DMS79 treated with DMSO at 0.1 percent for 48 hours (cell line): ENCODE measurements at places on chromosomes 12 and 14.

- peak; percentile 35 for DNase-seq
These were observed 39.3 kb downstream of the RAB35 start for GRCh38 chr12:120077260-120077659.

DNA sequence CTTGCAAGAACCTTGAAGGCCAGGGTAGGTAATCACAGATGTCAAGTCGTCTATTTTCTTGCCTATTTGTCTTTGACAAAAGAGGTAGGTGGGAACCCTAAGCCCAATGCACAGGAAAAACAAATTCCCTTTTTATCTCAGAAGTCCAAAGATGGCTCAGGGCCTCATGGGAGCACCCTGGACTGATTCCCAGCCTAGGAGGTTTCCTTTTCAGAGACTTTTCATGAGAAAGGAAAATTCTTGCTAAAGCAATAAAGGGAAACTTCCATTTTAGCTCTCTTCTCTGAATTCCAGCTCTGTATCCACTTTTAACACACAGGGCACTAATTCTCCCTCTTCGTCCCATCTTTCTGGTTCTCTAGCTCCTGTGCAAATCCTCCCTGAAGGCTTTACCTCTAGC, 1.2 kb downstream of the ZNF641 start:
- no peak for DNase-seq

- no peak for DNase-seq
These were observed 246.4 kb downstream of the TMEM132C start for GRCh38 chr12:128513331-128513730.

DNA sequence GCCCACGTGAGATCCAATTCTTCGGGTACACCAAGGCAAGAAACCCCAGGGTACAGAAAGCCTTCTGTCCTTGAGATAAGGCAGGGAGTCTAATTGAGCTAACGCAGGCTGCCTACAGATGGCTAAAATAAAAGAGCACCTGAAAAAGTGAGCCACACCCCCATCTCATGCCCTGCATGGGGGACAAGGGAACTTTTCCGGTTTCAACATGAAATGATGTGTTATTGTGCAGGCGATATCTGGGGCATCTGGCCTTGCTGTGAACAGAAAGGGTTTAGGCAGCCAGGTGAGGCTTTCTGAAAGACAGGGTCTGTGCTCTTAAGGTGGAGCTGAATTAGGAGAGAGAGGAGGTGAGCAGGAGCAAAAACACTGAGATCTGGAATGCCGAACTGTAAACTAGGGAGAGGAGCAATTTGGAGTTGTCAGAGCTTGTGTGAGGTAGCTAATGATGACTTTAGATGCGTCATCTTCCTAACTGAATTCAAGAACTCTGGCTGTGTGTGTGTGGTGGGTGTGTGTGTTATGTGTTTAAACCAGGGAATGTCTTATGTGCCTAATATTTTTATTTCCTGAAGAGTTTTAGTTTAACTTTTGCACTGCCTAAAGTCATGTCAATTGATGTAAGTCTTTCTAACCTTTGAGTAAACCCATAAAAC, 20.1 kb upstream of the LDHB start:
- DNase-seq = no peak

GRCh38 chr14:104341532-104342434, 203.4 kb downstream of the KIF26A start:
- DNase-seq = no peak

- DNase-seq = no peak
These were observed 70.8 kb downstream of the GALNT9 start for GRCh38 chr12:132258543-132258942.

DNA sequence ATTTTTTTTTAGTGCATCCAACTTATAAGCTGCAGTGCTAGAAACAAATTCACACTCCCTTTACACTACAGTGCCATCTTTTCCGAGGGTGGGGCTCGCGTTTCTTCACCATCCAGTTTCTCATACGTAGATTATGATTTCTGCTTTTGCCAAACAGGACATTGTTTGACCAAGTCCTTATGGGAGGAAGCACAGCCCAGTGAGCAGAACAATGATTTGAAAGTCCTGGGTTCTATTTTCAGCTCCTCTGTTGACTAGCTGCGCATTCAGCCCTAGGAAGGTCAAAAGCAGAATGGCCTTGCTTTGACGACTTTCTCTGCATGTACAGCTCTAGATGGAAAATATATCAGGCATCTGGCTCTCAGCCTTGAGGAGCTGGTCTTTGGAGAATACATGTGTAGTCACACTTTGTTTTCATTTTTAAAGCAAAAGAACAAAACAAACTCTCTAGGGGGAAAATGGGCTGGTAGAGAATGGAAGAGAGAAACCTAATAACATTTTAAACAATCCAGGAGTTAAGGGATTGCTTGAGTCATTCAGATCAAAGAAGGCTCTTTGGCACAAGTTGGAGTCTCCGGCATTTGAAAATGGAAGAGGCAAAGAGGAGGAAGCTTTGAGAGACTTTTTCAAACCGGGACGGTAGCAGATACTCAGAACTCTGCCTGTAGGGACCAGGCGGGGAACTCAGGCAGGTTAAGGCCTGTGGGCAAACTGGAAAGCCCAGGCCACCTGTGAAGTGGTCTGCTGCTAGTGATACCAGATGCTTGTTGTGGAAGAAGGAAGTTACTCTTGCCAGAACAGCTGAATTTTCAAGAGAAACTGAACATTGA, 257.3 kb upstream of the PLEKHG7 start:
- no peak for DNase-seq

DNA sequence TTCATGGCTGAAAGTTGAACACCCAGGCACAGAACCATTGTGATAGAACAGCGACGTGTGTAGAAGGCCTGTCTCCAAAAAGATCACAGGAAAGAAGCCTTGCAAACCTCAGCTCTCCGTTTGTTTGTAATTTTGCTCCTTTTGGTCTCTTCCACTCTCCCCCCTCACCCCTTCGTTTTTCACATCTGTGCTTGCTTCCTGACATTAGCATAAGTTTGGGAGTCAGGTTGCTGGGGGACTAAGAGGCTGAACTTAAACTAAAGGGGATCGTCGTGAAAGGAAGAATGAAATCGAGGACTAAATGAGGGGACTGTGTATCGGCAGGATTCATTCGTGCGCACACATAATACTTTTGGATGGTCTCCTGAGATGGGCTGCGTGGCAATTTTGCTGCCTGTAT, 200.6 kb downstream of the BCAT1 start:
- no peak for DNase-seq

- DNase-seq = no peak
These were observed 49.9 kb upstream of the PLXNC1 start for GRCh38 chr12:94098466-94098865.

- DNase-seq = peak; percentile 96
These were observed 35.3 kb downstream of the VWF start for GRCh38 chr12:6088921-6089747.

GRCh38 chr12:89448951-89449371, 75.6 kb downstream of the GALNT4 start:
- no peak for DNase-seq

DNA sequence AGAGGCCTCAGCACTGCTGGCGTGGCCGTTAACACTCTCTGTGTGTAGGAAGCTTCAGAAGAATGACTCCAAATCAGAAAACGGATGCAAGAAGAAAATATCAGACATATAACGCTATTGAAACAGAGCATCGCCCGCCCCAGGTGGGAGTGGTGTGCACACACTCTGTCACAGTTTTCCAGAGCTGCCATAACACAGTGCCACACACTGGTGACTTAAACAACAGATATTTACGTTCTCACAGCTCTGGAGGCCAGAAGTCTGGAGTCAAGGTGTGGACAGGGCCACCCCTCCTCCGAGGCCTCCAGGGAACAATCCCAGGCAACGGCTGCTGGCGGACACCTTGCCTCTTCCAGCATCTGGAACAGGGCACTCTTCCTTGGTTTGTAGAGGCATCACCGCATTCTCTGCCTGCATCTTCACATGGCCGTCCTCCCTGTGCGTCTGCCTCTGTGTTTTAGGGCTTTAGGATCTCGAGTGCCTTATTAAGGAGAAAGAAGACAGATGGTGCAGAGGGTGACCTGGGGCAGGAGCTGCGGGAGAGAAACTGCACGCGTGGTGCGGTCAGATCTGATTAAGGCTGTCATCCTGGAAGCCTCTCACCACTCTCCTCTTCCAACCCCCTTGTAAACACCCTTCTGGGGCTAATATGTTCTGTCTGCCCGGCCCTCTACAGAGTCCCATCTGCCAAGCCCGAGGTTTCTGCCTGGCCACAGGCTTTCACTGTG, 141.0 kb downstream of the SLC15A4 start:
- DNase-seq = no peak

DNA sequence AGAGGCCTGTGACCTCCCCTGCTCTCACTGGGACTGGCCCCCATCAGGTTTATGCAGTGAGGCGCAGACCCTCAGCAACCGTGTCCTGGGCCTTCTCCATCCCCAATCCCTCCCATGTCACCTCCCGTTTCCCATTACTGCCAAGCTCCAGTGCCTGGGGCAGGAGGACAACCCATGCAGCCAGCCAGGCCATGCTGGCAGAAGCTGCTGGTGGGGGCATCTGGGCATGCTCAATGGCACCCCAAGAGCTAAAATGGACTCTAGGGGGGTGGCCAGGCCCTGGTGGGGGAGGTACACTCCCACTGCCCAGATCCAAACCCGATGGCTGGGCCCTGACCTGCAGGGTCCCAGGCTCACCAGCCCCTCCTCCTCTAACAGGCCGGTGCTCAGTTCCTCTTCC, 20.5 kb upstream of the GPR132 start:
- DNase-seq = no peak
